CD4-positive, alpha-beta T cell treated with Interleukin-2 at 100 ng/mL for 4 hours (primary cell): ENCODE measurements at places on chromosomes 16 and 17.

DNA sequence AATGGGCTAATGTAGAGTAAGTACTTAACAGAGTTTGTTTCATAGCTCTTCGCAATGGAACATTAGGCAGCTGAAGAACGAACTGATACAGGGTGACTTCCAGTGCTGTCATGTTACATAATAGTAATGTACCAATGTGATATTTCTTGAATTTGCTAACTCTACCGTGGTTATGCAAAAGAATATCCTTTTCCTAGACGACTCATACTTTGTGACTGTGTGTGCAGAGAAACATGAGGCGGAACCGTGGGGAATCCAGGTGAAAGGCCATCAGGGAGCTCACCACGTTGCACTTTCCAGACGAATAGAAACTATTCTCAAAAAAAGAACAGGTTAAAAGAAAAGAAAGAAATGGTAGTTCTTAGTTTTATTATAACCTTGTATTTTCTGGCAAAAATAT is 13.2 kb downstream of the NOB1 start:
- no peak for DNase-seq

DNA sequence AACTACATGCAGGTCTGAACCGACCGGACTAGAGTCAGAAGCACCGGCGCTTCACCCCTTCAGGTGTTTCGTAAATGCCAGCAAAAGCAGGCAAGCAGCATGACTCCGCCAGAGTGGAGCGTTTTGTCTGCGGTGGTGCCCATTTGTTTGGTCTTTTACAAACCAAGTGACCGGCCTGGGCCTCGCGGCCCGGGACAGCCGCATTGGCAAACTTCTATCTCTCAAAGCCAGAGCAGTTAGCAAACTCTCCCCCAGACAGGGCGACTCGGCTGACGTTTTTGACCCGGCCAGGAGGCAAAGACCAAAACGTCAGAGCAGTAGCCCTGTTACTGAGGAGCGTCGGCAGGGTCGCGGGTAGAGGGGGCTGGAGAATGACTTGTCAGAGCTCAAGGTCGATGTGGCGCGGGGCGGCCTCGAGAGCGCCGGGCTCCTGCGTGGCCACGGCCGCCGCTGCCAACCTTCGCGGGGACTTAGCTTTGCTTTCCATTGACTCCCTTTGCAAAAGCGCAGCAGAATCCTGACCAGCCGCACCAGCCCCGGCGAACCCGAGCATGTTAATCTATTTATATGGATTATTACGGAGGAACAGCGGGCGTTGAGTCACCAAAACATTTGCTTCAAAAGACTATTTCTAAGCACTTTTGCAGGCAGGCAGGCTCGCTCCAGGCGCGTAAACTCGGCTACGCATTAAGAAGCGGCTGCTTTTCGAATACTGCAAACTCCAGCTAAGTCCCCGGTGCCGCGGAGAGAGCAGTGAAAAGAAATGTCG is 763 bp upstream of the SOX9 start:
- no peak for DNase-seq

GRCh38 chr16:87374313-87374712 is 9.3 kb downstream of the FBXO31 start:
- DNase-seq: no peak

- DNase-seq: no peak
These were observed 2.6 kb downstream of the CD300LB start for GRCh38 chr17:74528491-74529199.

GRCh38 chr16:50296807-50297206 is 30.5 kb downstream of the ADCY7 start:
- DNase-seq: no peak

GRCh38 chr16:27106305-27106704 is 39.6 kb downstream of the C16orf82 start:
- DNase-seq: no peak

DNA sequence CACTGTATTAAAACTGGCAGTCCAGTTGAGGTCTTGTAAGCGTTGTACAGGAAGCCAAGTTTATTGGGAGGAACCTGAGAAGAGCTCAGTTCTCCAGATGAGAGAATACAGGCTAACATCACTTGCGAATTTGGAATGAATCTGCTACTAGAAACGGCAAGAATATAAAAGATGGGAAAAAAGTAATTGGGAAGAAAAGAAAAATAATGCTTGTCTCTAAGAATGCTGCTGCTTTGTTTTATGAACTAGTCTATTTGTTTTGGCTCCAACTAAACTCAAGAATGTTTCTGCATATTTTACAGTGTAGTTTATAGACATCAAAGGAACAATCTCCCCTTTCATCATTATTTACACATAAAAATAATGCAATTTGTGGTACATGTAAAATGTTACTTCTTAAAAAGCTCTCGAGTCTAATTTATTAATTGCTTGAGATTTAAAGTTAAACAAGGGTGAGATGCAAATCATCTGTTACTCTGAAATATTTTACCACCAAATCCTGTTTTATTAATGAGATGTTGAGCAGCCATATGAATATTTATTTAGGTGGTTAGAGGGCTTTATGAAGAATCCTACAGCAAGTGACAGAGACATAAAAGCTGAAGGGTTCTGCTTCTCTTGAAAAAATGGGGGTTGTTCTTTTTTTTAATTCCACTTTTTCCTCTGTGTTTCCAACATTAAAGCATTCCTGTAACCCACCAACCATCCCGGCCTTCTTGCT is 162.1 kb upstream of the AXIN2 start:
- no peak for DNase-seq
